ENCODE measurements at places on chromosomes 3 and 15.

DNA sequence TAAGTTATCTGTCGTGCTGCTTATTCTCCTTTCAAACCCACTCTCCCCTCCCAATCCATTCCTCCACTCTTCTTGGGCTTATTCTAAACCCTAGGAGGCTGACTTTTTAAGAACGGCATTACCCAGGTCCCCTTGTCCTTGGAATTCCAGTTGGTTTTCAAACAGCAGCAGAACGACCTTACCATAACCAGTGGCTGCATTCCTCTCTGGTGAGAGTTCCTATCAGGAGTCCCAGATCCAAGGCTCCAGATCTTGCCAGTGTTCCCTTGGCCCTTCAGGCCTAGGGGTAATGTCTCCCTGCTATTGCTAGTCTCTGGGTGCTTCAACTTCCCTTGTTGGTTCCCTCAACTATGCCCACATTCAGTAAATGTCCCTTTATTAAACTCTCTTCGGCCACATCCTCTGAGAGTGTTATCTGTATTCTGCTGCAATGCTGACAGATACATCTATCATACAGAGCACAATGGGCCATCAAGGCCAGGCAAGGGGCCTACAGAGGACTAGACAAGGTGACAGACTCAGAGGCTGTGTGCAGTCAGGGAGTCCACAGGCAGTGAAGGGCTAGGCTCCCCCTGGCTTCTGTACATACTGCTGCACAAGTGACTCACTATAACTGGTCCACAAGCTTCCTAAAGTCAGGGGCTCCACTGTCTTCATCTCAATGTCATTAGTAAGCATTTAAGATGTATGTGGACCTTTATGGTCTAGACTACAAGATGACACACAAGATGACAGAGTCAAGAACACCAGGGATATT is 10.1 kb downstream of the LYSMD2 start:
- no peak for DNase-seq

GRCh38 chr3:195755391-195755790 is 34.6 kb downstream of the MUC20 start:
- DNase-seq, result no peak

GRCh38 chr3:110519071-110519470 is 552.5 kb upstream of the NECTIN3 start:
- no peak for DNase-seq

DNA sequence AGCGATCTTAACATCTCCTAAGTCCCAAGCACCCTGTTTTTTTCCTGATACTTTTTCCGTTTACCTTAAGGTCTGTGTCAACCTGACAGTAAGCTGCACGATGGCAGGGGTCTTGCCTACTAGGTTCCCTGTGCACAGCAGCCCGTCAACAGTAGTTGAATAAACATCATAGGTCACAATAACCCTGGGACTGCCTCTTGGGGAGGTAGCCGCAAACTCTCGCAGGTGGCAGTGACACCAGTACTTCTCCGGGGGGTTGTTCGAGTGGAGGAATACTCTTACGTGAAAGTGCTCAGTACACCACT is 365 bp upstream of the PDCD6IP start:
- DNase-seq, result no peak

- DNase-seq, result no peak
Measured at GRCh38 chr15:35080226-35080625, 4.9 kb downstream of the NANOGP8 start.

- no peak for DNase-seq
Measured at GRCh38 chr3:152100491-152101132, 168.1 kb upstream of the MBNL1 start.

Measured in brain pericyte (primary cell).